ENCODE measurements at places on chromosomes 6 and 20.

GRCh38 chr6:3696525-3697088 is 54.9 kb downstream of the PXDC1 start:
- no peak for DNase-seq

GRCh38 chr6:169825558-169826225 is 74.3 kb downstream of the ERMARD start:
- DNase-seq, result no peak

- DNase-seq, result no peak
These were observed 235.8 kb downstream of the EPHA7 start for GRCh38 chr6:93183531-93183972.

DNA sequence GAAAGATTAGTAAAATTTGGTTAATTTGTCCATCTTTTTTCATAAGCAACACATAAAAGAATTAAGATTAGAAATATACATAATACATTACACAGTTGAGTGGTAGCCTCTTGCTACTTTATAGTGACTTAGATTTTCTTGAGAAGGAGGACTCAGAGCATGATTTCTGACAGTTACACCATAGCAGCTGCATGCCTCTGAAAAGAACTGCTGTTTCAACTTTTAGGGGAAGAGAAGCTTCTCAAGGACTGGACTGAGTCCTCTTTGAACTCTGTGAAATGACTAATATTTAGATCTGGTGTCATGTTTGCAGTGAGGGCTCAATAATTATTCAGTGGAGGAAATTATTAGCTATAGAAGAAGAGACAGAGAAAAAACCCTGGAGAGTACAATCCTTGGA is 272.5 kb downstream of the BTBD9 start:
- no peak for DNase-seq

DNA sequence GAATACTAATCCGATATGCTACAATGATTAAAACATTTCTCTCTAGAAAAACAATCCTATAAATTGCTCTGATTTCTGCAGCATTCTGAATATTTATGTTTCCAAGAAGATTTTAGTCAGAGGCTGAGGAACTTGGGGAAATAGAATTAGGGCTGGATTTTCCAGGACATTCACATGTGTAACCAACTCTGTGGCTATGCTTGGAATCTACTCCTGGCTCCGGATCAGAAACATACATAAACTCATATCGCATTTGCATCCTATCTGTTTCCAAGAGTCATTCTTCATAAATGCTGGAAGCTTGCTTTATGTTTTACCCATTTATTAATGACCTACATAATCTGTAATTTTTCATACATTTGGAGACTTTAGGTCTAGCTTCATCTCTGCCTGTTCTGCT is 459.9 kb upstream of the MARCKS start:
- DNase-seq, result no peak

Data from Karpas-422 (cell line).